Activated CD4-positive, CD25-positive, alpha-beta regulatory T cell (primary cell): ENCODE measurements at places on chromosomes 1 and 21.

- no peak for DNase-seq
Measured at GRCh38 chr1:55826381-55827080, 611.4 kb upstream of the USP24 start.

GRCh38 chr1:12501661-12502060 is 116.3 kb downstream of the DHRS3 start:
- DNase-seq, result no peak

GRCh38 chr1:246690100-246690499 is 34.1 kb upstream of the SCCPDH start:
- no peak for DNase-seq

DNA sequence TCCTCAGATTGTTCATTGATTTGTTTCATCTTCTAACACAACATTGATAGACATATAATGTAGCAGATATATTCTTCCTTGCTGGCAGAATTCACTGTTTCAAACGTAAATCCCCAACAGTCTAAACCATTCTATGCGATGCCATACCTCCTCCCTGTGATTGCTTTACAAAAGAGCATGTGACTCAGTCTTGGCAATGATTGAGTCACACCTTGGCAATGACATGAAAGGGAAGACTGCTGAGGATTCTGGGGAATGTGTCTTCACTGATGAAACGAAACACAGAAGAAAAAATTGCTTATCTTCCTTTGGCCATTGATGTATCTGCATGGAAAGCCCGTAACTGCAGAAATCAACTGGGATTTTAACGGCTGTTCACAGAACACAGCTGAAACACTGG is 409.6 kb upstream of the ZRANB2 start:
- no peak for DNase-seq

- no peak for DNase-seq
Measured at GRCh38 chr1:24315391-24315790, 3.8 kb upstream of the GRHL3 start.
